NCI-H460 (cell line): ENCODE measurements at places on chromosomes 1 and 21.

DNA sequence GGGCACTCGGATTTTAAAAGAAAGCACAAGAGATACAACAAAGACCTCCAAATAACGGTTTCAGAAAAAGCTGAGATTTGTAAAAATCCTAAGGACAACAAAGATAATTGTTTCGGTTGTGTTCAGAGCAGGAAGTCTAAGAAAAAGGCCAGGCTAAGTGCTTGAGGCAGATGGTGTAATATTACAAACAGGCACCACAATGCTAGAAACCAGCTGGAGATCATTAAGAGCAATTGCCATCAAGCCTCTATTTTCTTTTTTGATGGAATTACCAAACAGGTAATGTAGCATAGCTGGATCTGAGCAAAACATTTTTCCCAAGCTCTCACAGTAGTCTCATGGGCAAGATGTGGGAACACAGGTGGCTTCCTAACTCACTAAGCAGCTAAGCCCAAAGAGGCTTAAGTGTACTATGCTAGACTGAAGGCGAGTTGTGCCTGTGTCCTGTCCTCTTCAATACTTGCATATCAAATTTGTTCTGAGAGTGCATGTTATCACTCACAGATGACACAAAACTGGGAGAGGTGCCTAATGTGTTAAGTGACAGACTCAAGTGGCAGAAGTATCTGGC is 161.6 kb downstream of the GLUL start:
- DNase-seq, result no peak

GRCh38 chr1:99672038-99672437 is 26.1 kb downstream of the PALMD start:
- no peak for DNase-seq

DNA sequence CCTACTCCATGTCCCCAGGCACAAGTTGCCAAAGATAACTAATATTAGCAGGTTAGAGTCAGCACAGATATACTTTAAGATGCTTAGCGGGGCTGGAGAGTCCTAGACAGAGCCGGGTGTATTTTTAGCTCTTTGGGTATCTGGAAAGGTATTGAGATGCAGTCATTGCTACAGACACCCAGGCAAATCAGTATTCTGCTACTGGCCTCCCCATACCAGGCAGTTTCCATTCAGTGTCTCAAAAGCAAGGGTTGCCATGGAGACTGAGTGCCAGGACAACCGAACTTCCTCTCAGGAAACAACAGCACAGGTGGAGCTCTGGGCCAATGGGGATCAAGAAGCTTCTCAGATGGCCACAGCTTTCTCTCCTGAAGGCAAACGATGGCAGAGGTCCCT is 45.3 kb downstream of the KCNC4 start:
- no peak for DNase-seq

- DNase-seq, result no peak
Measured at GRCh38 chr1:162279136-162279498, 97.5 kb downstream of the SPATA46 start.

DNA sequence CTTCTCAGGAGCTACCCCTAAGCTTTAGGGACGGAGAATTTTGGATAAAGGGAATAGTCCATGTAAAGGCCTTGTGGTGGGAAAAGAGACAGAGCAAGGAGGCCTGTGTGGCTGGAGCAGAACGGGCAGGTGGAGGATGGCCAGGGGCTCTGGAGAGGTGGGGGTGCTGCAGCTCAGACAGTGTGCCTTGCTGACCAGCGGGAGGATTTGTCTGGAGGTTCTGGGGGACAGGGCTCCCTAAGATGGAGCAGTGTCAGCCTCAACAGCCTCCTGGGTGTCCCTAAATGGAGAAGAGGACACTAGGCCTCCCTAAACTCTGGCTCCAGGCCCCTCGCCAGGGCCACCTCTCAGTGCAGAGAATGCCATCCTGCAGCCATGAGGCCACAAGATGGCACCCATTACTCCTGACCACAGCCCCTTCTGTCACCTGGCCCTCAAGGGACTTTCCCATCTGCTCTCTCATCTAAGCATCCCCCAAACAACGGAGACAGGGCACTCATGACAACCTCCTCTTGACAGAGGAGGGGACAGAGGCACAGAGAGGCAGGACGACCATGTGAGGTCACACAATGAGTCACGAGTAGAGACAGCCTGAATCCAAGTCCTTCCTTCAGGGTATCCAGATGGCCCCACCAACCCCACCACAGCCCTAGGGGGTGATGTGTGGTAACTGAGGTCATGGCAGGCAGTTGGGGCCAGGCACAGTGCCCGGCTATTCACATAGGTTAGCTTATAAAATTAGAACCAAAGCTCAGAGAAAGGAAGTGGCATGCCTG is 94.7 kb downstream of the DMRTB1 start:
- no peak for DNase-seq

GRCh38 chr1:8938232-8938999 is 7.3 kb upstream of the CA6 start:
- no peak for DNase-seq

- no peak for DNase-seq
Measured at GRCh38 chr1:61961009-61961408, 218.7 kb downstream of the PATJ start.

- DNase-seq, result no peak
Measured at GRCh38 chr1:8698012-8698630, 119.3 kb downstream of the RERE start.

DNA sequence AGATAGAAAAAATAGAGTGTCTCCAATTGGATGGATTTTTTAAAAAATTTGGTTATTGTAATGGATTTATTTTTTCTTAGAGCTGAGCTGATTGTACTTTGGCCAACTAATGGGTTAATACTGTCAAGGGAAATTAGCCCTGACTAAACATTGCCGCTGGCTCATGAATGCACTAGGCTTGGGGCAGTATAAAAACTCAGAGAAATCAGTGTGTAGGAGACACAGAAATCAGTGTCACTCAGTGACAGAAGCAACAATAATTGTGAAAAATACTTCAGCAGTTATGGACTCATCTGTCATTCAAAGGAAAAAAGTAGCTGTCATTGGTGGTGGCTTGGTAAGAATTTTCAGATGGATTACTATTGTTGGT is at the start of gene KMO:
Gene KMO (plus strand): TSS at position 217 of the 370 bp plus-strand sequence. CDS start 67 bp downstream, at position 284.
- DNase-seq, result no peak

- no peak for DNase-seq
Measured at GRCh38 chr1:222784916-222785315, 29.9 kb upstream of the DISP1 start.

DNA sequence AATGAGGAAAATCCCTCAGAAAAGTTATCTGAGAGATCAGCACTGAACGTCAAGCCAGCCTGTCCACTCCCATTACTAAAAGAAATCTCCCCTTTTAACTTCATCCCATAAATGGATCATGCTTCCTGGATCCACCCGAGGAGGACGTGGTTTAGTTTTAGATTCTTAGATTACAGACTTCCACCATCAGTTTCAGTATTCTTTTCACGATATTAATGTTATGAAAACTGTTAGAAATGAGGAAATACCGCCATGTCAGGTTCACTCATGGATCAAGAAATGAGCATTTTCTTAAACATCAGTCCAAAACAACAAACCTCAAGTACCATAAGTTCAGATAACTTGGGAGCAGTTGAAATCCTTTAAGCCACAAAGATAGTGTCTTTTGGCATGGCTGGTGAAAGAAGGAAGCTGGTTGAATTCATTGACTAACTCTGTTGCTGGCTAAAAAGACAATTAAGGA is 49.8 kb downstream of the NFIA start:
- DNase-seq, result no peak

DNA sequence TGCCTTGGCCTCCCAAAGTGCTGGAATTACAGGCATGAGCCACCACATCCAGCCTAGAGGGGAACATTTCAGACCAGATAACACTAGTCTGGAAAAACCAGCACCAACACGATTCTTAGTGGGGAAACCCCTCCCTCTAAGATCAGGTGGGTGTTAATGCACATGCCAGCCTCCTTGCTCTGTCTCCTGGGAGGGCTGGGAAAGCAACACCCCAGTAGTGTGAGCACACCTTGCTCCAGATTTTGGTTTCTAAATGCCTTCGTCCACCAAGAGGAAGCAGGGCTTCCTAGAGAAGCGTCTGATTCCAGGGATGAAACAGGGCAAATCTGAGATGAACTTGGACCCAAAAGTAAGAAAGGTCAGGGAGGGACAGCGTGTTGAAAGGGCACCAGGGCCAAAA is 2.2 kb upstream of the KRTAP10-4 start:
- DNase-seq, result no peak

GRCh38 chr1:48470950-48471690 is 884 bp downstream of the SPATA6 start:
- no peak for DNase-seq

- no peak for DNase-seq
Measured at GRCh38 chr1:157310401-157310800, 172.2 kb upstream of the ETV3 start.

DNA sequence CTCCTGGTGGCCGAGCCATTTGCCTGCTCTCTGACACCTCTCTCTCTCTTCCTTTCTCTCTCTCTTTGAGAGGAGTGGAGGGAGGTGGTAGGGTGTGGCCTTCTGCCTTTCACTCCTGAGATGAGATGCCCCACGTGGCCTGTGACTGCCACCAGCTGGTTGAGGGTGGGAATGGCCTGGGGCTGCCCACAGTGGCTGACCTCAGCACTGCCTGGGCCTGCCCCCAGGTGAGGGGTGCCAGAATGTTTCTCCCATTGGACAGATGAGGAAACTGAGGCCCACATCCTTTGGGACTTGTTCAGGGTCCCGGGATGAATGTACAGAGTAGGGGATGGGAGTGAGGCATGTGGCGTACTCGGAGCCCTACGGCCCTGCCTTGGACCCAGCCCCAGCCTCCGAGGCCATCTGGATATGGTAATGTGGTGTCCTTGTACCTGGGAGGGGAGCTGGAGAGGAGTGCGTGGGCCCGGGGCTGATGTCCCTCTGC is 12.7 kb upstream of the C1orf167 start:
- DNase-seq, result no peak

GRCh38 chr1:44421446-44421884 is 16.4 kb downstream of the RNF220 start:
- DNase-seq, result no peak

GRCh38 chr1:51861669-51862068 is 16.9 kb downstream of the NRDC start:
- no peak for DNase-seq

GRCh38 chr1:94070865-94071264 is 50.1 kb downstream of the ABCA4 start:
- DNase-seq, result no peak

DNA sequence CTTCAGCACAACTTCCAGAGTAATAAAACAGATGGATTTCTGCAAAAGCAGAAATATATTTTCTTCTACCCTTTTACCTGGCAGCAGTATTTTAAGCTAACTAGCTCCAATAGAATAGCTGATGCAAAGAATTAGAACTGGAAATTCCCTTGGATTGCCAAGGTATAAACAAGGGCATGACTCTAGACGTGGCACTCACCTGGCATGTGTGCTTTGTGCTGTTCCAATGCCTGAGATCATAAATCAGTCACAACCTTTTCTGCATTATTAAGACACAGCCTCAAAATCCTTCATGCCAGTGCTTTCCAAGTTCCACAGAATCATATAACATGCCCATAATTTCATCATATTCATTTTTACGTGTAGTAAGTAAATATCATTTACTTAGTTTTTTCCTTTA is 1048.7 kb downstream of the ADGRL2 start:
- no peak for DNase-seq

DNA sequence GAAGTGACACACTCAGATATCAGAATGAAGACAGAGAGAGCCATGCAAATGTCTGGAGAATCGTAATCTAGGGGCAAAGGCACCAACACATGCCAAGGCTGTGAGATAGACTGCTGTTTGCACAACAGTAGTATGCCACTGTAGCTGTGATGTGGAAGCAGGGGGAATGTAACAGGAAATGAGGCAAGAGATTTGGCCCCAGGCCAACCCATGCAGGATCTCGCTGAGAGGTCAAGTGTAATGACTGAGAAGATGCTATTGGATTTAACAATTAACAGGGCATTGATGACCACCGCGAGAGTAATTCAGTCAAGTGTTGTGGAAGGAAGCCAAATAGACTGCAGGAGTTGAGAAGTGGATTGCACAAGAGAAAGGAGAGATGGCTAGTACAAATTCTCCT is 107.3 kb upstream of the ST6GALNAC5 start:
- DNase-seq, result no peak
